GM12878 (cell line): ENCODE measurements at places on chromosomes 3 and 15.

DNA sequence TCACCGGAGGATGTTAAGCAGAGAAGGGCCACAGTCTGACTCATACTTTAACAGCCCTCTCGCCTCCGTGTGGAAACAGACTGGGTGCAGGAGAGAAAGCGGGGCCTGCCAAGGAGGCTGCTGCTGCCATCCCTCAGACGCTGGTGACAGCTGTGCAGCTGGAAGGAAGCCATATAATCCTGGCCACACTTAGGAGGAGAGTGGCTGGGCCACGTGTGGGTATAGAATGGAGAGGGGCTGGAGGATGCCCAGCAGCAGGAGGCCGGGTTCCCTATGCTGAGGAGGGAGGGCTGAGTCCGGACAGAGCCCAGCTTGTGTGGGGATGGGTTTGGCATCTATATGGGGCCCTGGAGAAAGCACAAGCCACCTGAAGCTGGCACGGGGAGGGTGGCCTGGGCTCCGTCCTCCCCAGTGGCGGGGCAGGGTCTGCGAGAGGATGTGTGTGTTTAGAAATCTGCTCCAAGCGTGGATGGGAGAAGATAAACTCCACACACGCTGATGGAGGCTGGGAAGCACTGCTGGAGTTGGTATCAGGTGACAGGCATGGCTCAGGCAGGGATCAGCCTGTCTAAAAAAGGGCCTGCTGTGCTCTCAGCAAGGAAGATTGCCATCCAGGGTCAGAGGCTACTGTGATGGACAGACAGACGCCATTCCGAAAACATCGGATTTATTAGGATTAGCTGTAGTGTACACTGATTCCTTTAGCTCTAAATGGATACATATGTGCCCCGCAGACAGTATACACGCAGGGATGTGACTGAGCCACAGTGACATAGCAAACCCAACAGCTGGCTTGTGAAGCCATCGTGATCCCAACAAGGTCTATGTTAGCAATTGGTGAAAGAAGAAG, 15.9 kb downstream of the ABTB1 start:
- no peak for DNase-seq

GRCh38 chr3:56928379-56929068, 126.8 kb upstream of the ARHGEF3 start:
- no peak for DNase-seq

DNA sequence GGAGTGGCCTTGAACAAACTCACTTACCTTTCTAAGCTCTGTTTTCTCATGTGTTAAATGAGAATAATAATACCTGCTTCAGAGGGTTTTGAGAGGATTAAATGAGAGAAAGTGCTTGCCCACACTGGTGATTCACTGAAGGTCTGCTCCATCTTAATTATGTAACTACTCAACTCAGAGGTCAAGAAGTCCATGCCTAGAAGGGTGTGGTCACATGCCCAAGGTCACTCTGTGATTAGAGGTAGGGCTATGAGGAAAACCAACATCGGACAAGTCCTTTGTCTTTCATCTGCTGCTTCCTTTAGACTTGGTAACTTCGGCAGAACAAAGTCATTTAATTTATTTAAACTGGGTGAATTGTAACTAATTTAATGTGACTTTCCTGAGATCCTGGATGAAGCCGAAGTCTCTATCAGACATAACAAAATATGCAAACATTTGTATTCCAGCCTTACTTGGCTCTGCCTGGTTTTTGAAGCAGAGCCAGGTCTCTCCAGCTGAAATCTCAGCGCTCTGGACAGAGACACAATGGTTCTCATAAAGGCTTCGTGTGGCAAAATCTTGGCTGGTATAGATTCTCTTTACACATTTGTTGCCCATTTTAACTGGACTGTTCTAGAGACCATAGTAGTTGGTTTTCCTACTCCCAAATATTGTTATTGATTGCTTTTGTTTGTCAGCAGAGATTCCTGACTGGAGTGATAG, 3.0 kb downstream of the CHRNA7 start:
- no peak for DNase-seq

DNA sequence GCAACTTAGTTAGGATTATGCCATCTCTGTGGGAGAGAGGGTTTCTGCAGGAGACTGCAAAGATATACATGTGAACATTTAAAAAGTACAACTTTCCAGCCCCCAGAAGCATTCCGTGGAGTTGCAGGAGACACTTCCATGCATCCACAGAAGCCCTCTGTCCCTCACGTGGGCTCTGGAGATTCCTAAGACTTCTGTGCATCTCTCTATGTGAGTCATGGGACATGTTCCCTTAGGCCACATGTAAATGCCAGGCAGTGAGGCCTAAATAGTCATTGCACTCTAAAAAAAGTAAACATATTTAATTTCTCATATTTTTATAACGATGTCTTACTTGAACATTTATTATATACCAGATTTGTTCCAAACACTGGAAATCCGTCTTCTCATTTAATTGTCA, 126.5 kb upstream of the ROPN1 start:
- no peak for DNase-seq
